ENCODE measurements at places on chromosomes 12 and 14.

DNA sequence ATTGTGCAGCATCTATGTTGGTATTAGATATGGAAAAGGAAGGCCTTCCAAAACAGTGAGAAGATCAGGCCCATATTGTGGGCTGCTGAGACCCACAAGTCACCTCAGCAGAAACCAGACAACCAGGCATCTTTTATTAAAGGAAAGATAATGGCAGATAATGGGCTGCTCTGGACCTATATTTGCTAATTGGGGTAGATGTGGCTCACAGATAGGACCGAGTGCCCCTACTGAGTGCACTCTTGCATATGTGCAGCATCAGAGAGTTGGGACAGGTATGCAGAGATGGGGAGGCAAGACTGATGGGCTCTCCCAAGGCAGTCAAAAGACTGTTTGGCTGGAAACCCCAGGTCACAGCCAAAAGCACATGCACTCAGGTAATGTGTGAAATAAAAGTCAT lies 149.8 kb upstream of the GZMB start:
- no peak for DNase-seq

- DNase-seq, result no peak
Measured at GRCh38 chr14:58428118-58428683, 682 bp downstream of the KIAA0586 start.

DNA sequence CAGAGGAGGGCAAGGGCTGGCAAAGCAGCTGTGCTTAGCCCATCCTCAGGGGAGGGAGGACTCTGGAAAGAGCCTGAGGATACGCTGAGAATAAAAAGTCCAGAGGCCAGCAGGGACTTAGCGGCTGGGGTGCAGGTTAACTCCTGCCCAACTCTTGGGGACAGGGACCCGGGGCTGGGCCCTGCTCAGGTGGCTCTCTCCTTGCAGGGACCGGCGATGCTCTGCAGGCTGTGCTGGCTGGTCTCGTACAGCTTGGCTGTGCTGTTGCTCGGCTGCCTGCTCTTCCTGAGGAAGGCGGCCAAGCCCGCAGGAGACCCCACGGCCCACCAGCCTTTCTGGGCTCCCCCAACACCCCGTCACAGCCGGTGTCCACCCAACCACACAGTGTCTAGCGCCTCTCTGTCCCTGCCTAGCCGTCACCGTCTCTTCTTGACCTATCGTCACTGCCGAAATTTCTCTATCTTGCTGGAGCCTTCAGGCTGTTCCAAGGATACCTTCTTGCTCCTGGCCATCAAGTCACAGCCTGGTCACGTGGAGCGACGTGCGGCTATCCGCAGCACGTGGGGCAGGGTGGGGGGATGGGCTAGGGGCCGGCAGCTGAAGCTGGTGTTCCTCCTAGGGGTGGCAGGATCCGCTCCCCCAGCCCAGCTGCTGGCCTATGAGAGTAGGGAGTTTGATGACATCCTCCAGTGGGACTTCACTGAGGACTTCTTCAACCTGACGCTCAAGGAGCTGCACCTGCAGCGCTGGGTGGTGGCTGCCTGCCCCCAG lies 2.8 kb downstream of the B3GNT4 start:
- DNase-seq, result no peak

GRCh38 chr12:26512213-26512612 lies 316.8 kb downstream of the SSPN start:
- no peak for DNase-seq

GRCh38 chr14:63508033-63508432 lies 35.1 kb downstream of the PPP2R5E start:
- DNase-seq, result no peak

- no peak for DNase-seq
Measured at GRCh38 chr14:94029265-94029664, 3.1 kb downstream of the OTUB2 start.

- no peak for DNase-seq
Measured at GRCh38 chr12:80374615-80375014, 69.4 kb upstream of the PTPRQ start.

DNA sequence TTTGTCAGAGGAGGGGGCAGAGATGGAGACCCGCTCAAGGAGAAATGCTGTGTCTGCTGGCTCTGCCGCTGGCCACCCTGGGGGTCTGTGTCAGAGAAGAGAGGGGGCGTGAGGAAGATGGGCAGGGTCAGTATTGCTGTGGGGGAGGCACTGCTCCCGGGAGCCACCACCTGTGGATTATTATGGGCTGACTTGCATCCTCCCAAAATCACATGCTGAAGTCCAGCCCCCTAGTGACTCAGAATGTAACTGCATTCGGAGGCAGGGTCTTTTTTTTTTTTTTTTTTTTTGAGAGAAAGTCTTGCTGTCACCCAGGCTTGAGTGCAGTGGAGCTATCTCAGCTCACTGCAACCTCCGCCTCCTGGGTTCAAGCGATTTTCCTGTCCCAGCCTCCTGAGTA lies 12.3 kb downstream of the ABCD4 start:
- DNase-seq, result no peak

DNA sequence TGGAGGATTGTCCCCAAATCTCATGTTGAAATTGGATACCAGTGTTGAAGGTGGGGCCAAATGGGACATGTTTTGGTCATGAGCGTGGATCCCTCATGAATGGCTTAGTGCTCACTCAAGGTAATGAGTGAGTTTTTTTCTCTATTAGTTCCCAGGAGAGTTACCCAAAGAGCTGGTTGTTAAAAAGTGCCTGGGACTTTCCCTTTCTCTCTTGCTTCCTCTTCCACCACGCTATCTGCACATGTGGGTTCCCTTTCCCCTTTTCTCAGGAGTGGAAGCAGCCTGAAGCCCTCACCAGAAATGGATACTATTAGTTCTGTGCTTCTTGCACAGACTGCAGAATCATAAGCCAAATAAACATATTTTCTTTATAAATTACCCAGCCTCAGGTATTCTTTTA lies 465.4 kb downstream of the FSCB start:
- no peak for DNase-seq

DNA sequence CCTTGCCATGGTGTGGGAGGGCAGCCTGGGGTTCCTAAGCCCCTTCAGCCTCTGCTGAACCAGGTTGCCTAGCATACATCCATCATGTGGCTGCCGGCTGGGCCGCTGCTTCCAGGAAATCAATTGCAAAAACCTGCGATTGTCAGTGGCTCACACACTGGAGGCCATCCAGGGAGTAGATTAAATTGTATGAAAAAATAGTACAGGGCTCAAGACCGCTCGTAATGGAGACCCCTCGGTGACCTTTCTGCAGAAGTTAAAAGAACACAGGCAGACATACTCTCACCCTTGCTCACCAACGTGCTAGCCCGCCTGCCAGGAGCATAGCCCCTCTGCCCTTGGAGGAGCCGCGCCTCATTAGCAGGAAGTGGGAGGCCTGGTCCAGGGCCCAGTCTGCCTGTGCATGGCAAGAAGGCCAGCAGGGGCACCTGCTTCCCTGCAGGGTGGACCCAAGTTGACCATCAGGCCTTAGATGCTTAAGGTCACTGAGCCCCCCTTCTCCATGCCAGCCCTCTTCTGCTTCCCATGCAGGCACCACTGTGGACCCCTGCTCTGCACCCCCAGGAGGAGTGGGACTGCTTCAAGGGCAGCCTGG lies 31.4 kb upstream of the CIPC start:
- no peak for DNase-seq

DNA sequence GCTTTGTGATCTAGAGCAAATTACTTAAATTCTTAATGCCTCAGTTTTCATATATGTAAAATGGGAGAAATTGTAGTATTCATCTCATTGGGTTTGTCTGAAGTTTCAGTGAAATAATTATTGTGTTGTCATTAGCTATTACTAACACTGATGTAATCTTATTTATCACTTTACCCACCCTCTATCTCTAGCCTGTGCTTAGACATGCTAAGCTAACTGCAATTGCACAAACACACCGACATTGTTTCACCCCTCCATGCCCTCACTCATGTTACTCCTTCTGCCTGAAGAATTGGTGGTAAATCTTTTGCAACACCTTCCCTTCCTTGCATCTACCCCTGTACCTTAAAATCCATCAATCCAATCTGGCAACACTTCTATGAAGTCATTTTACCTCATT lies 241.6 kb downstream of the BCAT1 start:
- DNase-seq, result no peak

- no peak for DNase-seq
Measured at GRCh38 chr12:14427929-14428328, 62.4 kb downstream of the ATF7IP start.
